Stimulated activated CD4-positive, alpha-beta T cell treated with anti-CD3 and anti-CD28 coated beads, TNF-alpha, amount 100 ng/mL, for 4 hours (primary cell): ENCODE measurements at places on chromosomes 3 and 15.
A peak's percentile ranks its signal among the peaks of the same experiment; 100 is the strongest.

DNA sequence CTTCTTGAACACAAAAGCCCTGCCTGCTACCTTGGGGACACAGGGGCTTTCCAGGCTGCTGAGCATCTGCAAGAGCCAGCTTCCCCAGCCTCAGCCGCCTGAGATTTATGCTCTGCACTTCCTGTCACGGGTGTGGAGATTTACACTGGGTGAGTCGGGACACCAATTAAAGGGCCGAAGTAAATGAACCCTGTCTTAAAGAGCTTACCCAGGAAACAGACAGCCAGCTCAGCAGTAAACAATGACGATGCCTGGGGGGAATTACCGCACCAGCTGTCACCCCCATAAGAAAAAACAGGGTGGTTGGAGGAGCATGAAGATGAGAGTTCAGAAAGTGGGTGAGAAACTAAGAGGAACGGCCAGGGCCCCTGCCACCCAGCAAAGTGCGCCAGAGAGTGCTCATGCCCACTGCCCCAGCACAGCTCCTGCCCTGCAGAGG lies 37.5 kb upstream of the IQSEC1 start:
- no peak for DNase-seq

DNA sequence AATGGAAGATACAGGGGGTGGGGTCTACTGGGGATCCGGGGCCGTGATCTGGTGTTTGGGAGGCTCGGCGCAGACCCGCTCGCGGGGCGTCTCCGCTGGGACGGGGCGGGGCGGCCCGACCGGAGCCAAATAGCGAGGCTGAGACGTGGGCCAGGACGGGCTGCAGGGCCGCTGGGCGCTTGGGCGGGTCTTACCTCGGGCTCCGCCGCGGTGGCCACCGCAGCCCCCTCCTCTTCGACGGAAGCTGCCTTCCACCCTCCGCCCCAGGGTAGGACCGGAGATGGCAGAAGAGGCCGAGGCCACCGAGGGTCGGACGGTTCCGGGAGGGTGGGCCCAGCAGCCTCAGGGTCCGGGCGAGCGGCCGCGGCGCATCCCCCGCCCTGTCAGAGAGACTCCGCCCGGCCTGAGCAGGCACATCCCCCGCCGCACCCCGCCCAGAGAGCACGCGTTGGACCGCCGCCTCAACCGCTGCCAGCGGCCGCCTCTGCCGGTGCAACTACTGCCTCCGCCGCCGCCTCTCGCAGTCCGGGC lies 399 bp downstream of the MYO9A start:
- DNase-seq: peak; percentile 31

DNA sequence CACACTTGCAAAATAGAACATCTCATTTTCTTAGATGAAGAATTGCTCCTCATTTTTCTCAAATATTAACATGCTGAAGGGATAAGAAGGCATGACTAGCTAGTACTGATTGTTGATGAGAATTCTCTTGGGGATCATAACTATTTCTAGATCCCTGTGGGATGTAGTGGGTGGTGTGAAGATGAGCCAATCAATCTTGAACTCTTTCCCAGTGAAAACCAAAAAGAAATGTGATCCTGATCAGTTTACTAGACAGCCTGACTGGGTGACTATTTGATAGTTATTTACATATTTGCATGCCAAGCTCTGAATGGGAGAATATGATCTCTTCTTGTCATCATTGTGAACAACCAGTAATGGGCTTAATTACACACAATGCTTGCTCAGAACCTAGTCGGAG lies 63.7 kb downstream of the ZIC1 start:
- DNase-seq: no peak

DNA sequence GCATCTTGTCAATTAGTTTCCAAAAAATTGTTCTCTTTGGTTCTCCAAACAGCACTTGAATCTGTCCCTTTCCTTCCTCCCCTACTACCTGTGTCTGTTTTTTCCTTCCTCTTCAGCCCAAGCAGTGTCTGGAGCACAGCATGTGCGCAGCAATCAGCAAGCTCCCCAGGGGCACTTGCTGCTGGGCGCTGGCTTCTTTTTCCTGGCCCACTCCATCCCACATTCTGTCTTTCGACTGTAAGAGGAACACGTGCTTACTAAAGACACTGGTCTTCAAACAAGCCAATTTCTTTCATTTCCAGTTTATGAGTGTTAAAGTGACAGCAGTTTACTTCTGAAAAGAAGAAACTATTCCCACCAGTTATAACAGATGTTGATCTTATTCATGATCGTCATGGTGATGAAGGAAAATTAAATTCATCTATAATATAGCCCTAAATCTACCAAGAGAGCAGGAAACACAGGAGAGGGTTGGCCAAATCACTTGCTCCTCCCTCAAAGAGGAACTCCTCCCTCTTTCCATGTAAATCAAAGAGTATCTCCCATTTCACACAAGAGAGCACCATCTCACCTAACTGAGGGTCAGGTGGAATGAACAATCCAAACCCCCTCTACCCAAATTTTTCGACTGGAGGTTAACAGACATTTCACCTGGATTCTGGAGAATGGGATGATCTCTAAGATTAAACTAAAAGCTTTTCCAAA lies 115.4 kb downstream of the IGF2BP2 start:
- DNase-seq: no peak

DNA sequence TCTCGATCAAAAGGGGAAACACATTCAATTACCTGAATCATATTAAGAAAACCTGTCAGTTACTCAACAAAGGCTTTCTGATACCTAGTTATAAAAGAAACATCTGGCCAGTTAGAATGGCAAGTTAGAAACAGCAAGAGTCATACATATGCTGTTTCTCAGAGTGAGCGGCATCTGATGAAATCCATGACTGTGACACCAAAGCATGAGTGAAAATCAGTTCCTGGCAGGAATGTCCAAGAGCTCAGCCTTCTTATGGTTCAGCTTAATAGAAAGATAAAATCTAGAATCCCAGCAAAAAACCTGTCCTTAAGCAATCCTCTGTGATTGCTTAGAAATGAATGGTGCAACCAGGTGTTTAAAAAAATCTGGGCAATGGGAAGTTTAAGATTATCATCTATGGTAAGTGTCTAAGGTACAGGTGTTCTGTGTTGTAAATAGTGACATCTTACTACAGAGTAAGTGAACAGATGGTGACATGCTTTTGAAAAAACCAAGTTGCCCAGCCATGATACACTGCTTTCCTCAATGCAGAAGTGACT lies 18.8 kb downstream of the B4GALT4 start:
- DNase-seq: no peak

GRCh38 chr15:45251888-45252287 lies at the start of gene SLC28A2:
SLC28A2 (plus strand) TSS chr15:45252234; CDS start chr15:45253216, 982 bp downstream.
- no peak for DNase-seq

DNA sequence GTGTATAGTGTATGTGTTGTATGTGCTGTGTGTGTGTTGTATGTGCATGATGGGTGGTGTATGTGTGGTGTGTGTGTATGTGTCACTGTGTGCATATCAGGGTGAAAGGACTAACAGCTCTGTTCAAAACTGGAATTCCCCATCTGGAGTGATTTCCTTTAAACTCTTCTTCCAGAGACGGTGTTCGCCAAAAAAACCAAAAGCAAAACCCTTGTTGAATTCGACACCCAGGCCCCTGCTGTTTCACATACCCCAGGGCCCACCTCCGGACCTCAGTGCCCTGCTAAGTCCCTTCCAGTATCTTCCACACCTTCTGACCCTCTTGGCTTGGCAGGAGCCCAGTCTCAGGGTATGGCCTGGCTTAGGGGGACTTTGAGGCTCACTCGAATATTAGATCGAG lies 44.9 kb upstream of the SEC13 start:
- no peak for DNase-seq

DNA sequence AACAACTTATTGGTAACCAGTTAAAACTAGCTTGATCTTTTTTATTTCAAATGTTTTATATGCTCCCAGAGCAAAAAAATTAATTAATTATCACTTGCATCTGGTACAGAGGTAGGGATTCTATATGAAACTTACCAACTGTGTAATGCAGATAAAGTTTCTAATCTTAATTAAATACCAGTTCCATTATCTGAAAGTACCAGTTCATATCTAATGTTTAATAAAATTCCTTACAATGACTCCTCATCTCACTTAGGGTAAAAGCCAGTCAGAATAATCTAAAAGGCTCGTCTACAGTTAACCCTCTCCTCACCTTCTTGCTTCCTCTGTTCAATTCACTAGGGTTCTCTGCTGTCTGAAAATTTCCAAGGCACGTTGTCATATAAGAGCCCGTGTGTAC lies 384.8 kb downstream of the RBMS3 start:
- DNase-seq: no peak

GRCh38 chr3:161175506-161175905 lies 45.6 kb upstream of the NMD3 start:
- no peak for DNase-seq

DNA sequence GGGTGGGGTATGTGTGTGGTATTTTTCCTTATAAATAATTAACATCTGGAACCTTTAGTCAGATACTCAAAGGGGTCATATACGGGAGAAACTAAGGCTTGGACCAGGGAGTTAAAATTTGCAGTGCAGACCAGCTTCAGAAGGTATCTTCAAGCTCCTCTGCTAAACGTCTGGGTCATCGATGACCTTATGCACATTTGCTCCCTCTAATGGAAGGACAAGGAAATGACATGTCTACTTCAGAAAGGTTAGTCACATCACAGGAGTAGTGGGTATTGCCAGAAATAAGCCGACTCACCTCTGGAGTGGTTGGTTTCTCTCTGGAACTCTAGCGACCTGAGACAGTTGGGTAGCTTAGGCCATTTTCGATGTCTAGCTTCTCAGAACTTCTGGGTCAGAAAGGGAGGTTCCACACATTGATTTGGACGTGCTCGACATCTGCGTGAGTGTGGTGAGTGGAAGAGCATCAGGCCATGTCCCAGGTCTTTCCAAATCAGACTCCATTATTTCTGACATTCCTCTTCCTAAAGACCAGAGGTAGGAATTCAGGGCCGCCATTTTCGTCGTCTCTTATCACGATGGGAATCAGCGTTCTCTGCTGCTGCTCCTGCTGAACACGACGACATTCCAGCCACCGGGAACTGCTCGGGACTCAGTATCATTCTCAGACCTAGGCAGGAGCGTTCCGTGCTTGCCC lies 31.8 kb upstream of the RASA2 start:
- DNase-seq: no peak

GRCh38 chr15:49987198-49987785 lies 131.7 kb downstream of the ATP8B4 start:
- no peak for DNase-seq

GRCh38 chr15:99930696-99931095 lies 197.5 kb upstream of the LYSMD4 start:
- no peak for DNase-seq
